Neural progenitor cell (in vitro differentiated cells): ENCODE measurements at places on chromosomes 2 and 18. TPM values are rescaled to one million over a fixed set of nuclear protein-coding genes. Genes with fewer than 3 reads are reported as not detected.

Gene GPAT2
- total RNA-seq: not detected in 2 replicates

Gene CCL20
- total RNA-seq: not detected in 2 replicates

Gene B3GNT7
- 0.90 and 1.5 TPM in 2 replicates for total RNA-seq

Gene PID1
- total RNA-seq: 0.90 and 1.4 TPM in 2 replicates
